ENCODE measurements at places on chromosomes 6 and 20. TPM values are rescaled to one million over a fixed set of nuclear protein-coding genes. Genes with fewer than 3 reads are reported as not detected.
A peak's percentile ranks its signal among the peaks of the same experiment; 100 is the strongest.

The TTBK1 gene
- 1.5 TPM for total RNA-seq

The SAPCD1 gene
- total RNA-seq, result 5.9 TPM

GRCh38 chr6:149651056-149651455 lies 2.5 kb upstream of the KATNA1 start:
- no peak for DNase-seq

GRCh38 chr6:29696147-29697125 lies 15.5 kb upstream of the ZFP57 start:
- peak; percentile 66 for DNase-seq

DNA sequence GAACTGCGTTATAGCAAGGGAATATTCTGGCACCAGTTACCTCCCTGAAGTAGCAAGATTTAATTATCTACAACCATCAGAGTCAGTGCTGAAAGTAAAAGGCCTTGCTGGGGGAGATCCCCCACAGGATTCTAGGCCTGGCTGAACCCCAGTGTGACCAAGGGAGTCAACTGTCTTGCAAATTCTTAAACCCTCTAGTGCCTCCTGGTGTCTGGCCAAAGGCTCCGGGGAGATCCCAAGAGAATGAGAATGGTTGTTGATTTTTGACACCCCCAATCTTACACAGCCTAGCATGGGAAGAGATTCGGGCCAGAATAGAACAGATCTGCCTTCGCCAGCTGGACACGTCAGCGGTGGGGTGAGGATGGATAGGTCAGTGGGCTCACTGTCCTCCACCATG lies 179.4 kb downstream of the ERMARD start:
- peak; percentile 46 for DNase-seq

The ULBP2 gene
- total RNA-seq, result not detected

DNA sequence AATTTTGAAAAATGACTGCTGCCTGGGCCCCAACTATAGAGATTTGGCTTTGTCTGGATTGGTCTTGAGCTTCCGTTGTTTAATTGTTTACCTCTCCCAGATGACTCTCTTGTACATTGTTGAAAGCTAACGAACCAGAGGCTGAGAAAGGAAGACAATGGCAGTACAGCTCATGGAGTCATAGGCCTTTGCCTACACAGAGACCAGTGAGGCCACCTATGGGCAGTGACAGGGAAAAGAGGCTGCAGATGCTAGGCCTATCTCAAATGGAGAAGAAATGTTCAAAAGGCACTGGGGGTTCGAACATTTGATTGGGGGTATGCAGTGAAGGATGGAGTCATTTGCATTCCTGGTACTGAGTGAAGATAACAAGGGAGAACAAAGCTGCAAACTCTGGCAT lies 29.1 kb downstream of the OPN5 start:
- DNase-seq, result no peak

GRCh38 chr20:52425701-52426100 lies 234.1 kb upstream of the ZFP64 start:
- DNase-seq, result no peak

DNA sequence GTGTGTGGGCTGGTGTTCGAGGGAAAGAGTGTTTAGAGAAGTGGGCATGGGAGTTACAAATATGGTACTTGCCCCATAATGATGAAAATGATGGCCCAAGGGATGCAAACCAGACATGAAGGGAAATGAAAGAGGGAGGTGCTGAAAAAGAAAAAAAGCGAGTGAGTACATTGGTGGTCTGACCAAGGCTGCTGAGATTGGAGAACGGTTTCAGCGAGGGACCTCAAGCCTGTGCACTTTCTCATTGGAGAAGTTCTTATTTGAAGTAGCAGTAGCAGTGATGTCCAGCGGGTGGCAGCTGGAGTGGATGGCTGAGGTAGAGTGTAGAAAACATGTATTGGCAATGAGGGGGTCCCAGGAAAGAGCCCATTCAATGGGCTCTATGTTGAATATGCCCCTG lies 54.8 kb downstream of the TNFAIP3 start:
- DNase-seq, result no peak

DNA sequence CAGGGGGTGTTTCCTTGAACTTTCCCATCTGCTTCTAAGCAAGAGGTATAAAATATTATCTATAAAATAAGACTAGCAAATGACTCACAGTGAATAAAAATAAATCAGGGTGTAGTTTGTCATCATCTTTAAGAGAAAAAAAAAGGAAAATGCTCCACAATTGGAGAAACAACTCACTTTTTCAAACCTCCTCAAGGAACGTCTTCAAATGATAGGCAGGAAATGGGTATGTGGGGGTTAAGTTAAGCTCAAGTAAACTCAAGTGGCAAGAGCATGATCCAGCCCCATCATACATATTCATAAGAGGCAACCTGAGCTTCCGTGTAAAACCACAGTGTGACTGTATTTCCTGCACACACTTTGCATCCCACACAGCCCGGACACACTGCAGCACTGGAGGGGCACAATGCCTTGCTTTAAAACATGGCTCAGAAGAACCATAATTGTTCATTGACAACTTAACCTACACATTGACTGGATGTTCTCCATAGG lies 58.5 kb upstream of the CEP85L start:
- no peak for DNase-seq

GRCh38 chr20:57210054-57210910 lies 56.2 kb downstream of the BMP7 start:
- DNase-seq, result no peak

The SPEF1 gene
- total RNA-seq, result 0.71 TPM

GRCh38 chr6:155106456-155107115 lies 111.5 kb downstream of the TIAM2 start:
- no peak for DNase-seq

The NFKBIE gene
- total RNA-seq, result 10.8 TPM

The LY6G6F gene
- not detected for total RNA-seq

DNA sequence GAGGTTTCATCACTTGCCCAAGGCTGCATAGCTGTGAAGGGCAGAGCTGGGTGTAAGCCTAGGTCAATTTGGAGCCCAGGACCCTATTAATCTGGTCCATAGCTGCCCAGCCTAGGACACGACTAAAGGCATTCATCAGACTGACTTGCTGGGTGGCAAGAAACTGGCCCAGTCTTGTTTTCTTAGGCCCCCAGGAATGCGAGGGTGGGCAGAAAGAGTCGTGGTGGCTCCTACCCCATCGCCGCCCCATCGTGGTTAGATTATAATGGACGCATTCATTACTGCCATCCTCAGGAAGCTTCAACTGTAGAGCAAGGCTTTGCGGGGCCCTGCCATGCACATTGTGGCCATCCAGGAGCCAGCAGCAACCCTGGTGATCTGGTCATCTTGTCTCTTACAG lies 16.1 kb downstream of the DYNLRB1 start:
- no peak for DNase-seq

DNA sequence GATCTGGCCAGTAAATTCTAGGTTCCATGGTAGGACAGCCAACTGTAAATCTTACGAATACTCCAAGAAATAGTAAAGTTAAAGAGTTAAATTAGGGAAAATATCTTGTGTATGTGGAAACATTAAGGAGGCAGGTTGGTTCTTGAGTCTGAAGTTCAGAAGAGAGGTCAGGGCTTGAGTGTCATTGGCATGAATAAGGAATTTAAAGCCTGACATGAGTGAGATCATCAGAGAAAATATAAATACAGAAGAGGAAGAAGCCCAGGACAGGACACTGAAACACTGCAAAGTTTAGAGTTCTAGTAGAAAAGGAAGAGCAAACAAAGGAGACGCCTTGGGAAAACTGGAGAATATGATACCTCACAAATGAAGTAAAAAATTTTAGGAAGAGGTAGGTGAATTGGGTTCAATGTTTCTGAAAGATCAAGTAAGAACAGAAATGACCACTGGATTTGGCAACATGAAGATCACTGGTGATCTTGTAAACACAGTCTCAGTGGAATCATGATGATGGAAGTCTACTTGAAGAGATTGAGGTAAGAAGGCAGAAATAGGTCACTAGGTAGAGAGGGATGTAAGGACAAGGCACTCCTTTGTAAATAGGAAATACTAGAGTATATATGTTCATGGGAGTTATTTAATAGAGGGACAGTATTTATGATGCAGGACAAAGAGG lies 41.6 kb upstream of the SYNCRIP start:
- no peak for DNase-seq

DNA sequence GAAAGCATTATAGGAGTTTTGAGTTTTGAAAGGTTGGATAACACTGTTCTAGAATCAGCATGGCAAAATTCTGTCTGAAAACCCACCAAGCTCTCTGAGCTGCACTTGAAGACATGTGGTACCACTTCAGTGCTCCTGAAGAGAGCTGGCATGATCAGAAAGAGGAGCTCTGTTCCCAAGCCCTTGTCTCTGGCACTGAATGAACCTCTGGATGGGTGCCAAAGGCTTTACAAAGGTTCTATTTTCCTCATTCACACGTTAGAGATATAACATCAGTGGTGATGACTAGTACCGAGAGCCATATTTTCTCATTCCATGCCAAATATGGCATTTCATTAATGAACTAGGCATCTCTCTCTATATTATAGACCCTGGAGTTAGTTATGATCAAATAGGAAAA lies 301.8 kb upstream of the ID4 start:
- no peak for DNase-seq

The SRC gene
- 28.8 TPM for total RNA-seq

The MAP7 gene
- 67.0 TPM for total RNA-seq

DNA sequence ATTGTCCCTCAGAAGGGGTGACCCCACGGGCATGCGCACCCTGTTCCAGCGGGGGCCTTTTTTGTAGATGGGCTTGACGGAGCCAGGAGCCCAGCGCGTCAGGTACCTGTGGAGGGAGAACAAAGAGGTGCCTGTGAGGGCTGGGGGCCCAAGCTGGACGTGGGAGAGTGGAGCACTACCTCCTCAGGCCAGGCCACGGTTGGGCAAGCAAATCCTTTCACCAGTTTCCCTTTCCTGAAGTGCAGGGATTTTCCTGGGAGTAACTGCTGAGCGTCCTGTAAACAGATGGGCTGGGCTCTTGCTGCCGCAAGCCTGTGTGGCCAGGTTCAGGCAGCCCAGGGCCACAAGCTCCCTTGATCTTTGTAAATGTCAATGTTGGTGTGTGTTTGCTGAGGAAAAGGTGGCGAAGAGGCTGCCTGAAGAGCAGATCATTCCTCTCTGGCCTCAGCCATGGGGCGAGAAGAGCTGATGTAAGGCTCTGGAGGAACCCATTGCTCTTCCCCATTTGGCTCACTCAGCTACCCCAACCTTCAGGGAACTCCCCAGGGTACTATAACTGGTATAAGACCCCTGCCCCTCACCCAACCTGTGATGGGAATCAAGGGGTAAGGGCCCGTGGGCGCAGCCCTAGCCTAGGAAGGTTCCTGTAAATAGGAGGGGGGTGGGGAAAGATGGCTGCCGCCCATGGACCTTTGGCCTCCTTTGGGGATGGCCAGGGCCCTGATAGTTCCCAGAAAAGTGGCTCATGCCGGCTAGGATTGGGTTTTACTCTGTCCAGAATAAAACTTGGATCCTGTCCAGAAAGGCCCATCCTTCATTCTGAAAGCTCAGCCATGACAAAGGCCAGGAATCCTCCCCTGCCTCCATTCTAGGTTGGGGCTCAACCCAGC lies 15.5 kb downstream of the MRPS18A start:
- DNase-seq, result no peak

- no peak for DNase-seq
Measured at GRCh38 chr20:39946931-39947330, 742.1 kb downstream of the MAFB start.

DNA sequence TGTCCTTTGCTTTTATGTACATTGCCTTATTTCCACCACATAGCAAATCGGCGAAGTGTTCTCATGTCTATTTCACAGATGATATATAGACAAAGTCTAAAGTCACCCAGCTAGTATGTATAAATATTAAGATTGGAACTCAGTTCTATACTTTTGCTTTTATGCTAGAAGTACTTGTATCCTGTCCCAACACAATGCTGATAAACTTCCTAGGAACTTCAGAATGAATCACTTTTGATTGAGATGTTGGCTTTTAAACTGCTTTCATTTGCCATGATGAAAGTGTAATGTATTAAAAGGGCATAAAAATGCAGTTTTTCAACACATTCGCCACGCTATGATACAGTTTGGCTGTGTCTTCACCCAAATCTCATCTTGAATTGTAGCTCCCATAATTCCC lies 50.8 kb downstream of the GCLC start:
- no peak for DNase-seq

- no peak for DNase-seq
Measured at GRCh38 chr6:149154261-149154821, 163.2 kb upstream of the TAB2 start.

DNA sequence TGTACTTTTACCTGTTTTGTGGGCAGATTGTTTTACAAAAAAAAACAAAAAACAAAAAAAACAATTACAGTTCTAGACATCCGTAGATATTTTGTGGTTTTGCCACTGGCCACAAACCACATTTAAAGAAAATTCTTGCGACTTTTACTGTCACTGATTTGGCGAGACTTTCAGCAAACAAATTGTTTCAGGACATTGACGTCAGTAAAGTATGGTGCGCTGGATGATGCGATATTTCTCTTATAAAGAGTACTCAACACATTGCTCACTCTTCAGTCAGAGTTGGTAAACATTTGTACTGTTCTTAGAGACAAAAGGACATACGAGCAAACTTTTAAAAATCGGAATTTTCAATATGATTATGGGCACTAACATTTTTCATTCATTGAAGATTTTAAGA lies 229.8 kb downstream of the HAO1 start:
- DNase-seq, result no peak

DNA sequence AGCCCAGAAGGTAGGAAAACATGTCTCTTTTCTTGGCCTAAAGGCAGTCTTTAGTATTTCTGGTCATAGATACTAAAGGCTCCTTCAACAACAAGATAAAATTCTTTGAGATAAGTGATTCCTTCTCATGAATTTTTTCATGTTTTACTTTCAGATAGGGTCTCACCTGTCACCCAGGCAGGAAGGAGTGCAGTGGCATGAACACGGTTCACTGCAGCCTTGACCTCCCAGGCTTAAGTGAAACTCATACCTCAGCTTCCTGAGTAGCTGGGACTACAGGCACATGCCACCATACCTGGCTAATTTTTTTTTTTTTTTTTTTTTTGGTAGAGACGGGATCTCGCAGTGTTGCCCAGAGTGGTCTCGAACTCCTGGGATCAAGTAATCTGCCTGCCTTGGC lies 9.1 kb downstream of the PNLDC1 start:
- DNase-seq, result no peak

DNA sequence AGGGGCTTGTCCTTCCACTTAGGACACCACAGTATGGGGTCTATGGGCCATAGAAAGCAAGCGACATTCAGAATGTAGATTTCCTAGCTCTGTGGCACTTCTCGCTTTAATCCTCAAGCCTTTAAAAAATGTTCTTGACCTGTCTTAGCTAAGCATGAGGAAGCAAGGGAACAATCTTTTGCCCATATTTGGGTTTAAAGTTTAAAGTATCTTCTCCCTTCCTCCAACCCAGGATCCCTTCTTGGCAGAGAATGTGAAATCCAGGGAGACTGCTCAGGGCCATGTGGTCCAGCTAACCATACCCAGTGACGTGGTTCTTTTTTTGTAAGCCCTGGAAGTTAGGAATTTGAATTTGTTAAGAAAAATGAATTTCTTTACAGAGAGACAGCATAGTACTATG lies 289.9 kb downstream of the BTBD9 start:
- no peak for DNase-seq

The OXT gene
- not detected for total RNA-seq

The LRRC73 gene
- total RNA-seq, result 0.26 TPM

The MEI4 gene
- 0.23 TPM for total RNA-seq

DNA sequence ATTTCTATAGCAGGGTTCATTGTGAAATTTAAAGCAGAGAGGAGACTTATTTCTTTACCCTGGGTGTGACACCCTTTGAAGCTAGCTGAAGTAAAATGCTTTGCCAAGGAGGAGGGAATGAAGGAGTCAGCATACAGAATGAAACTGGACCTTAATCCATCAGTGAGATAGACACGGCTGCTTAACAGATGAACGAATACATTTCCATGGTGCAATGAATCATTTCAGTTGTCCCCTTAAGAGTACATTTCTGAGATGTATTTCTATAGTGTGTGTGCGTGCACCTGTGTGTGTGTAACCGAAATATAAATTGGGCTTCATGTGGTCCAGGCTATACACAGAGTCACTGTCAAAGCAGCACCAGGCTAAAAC lies 73.8 kb upstream of the CD93 start:
- DNase-seq, result no peak

Data from H1 (cell line).